Skin of body (tissue), 3 donors: ENCODE measurements at places on chromosomes 7 and 10.

GRCh38 chr10:93589648-93590562 lies 11.1 kb downstream of the RBP4 start:
- no peak for DNase-seq

GRCh38 chr7:92092210-92092609 lies 42.1 kb downstream of the CYP51A1 start:
- DNase-seq, result no peak

DNA sequence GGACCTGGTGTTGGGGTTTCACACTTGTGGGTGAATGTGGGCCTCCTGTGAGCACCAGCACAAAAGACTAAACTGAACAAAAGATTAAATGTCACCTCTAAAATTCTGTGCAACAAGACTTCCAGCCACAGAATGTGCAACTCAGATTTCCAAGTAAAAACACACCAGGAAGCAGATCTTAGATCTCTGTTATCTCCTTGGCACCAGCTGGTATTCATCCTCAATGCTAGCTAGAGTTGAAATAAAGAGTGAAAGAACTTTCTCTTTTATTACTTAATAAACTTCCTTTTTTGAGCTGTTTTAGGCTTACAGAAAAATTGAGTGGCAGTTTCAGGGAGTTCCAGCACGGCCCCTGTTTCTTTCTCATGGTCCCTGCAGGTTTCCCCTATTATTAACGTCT lies 40.2 kb downstream of the EGFR start:
- DNase-seq, result no peak

DNA sequence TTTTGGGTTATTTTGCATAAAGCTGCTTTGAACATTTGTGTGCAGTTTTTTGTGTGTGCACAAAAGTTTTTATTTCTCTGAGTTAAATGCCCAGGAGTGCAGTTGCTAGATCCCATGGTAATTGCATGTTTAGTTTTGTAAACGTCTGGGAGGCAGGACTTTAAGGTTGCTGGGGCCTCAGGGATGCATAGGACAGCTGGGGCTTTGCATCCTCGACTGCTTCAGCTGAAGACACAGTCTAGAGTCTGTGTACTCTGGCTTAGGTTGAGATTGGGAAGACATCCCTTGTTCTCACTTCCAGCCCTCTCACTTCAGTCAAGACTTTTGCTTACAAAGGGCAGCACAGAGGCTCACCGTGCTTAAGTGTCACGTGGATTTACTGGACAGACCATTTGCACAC lies 94.5 kb upstream of the INSYN2A start:
- no peak for DNase-seq

GRCh38 chr10:73983096-73984047 lies 14.5 kb upstream of the VCL start:
- DNase-seq, result no peak

DNA sequence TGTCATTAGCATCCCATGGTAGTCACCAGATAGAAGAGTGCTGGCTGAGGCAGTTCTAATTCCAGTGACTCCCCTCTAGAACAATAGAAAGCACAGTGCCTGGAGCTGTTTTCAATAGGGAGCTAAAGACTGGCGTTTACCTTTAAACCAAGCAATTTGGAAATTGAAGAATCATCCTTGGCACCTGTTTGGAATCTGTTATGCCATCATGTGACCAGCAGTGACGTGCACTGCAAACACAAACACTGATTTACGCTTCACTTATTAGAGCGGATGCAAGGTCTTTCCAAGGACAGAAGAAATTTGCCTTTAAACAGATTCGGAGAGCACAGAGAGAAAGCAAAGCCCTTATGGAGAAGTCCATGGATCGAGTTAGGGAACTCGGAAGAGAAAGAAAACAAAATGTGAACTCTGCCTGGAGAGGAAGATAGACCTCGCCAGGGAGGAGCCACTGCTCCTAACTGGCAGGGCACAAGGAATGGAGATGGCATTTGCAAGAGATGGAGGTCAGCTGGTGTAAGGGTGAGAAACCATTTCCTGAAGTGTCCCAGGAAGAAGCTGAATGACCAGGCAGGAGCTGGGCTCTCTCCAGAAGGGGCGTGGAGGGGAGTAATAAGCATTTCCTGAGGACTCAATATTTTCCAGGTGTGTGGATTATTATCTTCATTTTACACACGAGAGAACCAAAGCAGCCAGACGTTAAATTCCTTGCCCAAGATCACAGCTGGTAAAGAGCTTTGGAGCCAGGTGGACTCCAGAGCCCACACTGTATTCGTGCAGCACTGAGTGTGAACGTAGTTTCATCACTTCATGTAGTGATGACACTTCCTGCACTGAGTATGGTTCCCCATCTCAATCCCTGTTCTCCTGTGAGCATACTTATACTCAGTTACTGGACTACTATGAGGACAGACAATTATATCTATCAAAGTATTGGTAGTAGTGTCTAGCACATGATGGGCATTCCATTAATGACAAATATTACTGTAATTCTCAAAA lies 97.7 kb downstream of the CUBN start:
- DNase-seq, result no peak

GRCh38 chr10:24042884-24043283 lies 166.1 kb upstream of the KIAA1217 start:
- DNase-seq, result no peak

DNA sequence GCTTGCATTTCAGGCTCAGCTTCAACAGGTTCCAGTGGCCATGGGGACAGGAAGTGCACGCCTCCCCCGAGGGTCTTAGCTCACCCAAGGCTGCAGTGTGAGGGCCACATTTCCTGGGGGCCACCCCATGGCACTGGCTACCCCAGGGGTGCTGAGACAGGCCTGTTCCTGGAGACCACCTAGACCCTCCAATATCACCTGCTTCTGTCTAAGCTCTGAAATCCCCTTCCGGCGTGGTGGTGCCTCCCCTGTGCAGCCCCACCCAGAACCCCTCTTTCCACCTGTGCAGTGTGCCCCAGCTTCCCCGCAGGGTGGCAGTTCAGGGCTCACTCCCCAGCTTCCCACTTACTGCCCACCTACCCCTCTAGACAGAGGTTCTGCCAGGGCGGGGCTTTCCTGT lies 83.1 kb downstream of the ADARB2 start:
- no peak for DNase-seq

GRCh38 chr7:33185786-33186185 lies 56.4 kb downstream of the BBS9 start:
- DNase-seq, result peak; percentile 14

DNA sequence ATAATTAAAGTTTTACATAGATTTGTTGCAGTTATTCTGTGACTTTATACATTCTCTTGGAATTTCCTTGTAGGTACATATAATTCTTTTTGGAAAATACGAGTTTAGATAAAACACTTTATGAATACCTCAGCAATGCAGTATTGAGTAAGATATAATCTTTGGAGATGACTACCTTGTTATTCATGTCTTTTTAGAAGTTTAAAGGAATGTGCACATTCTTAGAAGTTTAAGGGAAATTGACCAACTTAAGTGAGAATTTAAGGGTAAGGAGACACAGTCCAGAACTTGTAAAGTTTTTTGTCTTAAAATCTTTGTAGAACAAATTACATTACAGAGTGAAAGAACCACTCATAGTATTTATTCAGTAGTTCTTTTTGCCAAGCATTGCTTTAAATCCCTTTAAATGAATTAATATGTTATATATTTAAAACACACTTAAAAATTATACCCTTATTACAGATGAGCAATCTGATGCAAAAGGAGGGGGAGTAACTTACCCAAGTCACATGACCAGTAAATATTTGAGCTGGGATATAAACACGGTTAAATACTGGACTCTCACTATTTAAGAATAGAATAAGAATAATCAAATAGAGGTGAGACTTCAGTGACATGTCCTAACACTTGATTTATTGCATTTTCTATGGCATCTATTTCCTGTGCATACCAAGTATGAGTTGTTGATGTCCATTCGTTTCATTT lies 139.5 kb upstream of the FERD3L start:
- no peak for DNase-seq

- no peak for DNase-seq
Measured at GRCh38 chr10:122875843-122876466, 3.4 kb downstream of the FAM24B start.

- no peak for DNase-seq
Measured at GRCh38 chr10:10644676-10645385, 372.8 kb upstream of the CELF2 start.

GRCh38 chr7:36739351-36739750 lies 15.1 kb upstream of the AOAH start:
- DNase-seq, result no peak

- no peak for DNase-seq
Measured at GRCh38 chr7:3427957-3428356, 126.9 kb downstream of the SDK1 start.

- DNase-seq, result no peak
Measured at GRCh38 chr7:123024989-123025758, 29.7 kb upstream of the TAS2R16 start.

DNA sequence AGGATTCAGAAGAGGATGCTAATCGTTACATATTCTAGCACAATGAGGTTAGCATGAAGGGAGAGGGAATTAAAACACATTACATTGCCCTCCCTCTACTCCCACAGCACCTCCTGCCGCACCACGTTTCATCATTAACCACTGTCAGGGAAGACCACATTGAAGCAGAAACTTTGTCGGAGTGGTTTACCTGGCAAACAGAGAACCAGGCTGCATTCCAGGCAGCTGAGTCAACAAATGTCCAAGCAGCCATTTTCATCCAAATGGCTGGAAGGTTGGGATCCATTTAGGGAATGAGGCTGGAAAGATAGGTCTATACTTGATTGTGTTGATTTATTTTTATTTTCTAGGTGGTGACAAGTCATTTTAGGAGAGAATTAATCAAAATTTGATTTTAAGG lies 273.6 kb downstream of the DYNC1I1 start:
- DNase-seq, result no peak

GRCh38 chr10:98295401-98295811 lies 27.4 kb upstream of the LOXL4 start:
- no peak for DNase-seq

DNA sequence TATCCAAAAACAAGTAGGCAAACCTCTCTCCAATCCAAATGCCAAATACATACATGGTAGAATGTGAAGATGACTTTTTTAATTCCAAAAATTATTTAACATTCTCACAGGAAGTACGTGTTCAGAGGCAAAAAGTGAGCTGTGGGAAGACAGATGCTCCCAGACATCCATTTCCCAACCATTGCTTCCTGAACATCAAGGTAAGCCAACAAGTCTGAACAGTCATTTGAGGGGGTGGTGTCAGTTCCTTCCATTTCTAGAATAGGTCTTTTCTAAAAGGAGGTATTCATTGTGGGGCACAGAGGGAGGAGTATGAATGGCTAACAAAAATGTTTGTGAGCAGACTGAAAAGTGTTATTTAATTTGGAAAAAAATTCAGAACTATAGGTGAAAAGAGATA lies 49.1 kb downstream of the OSBPL3 start:
- DNase-seq, result no peak

DNA sequence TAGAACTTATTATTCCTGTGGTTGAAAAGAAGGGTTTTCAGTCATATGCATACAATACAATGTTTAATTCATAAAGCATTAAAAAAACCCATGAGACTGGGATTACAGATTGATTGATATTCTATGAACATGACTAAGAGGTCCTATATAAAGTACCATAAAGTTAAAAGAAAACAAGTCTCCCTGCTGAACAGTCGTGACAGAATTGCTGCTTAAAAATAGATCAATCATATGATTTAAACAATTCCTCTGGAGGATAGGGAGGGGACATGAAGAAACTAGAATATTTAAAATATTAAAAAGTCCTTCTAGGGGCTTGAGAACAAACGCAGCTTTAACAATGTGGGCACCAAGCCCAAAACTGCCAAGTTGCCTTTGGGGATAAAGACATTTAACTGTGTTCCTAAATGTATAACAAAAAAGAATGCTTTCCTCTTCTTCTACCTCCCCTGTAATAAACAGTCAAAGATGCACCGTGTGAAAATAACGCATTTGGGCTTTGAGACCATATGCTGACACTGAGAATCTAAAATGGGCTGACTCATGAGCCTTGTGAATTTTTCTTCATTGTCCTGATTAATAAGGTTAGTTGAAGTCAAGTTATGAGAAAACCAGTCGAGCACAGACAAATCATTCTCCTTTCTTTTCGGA lies 25.8 kb downstream of the TWIST1 start:
- no peak for DNase-seq

- no peak for DNase-seq
Measured at GRCh38 chr7:2509298-2509906, 10.2 kb upstream of the LFNG start.

GRCh38 chr7:15489383-15489782 lies 72.4 kb downstream of the AGMO start:
- DNase-seq, result peak; percentile 26

DNA sequence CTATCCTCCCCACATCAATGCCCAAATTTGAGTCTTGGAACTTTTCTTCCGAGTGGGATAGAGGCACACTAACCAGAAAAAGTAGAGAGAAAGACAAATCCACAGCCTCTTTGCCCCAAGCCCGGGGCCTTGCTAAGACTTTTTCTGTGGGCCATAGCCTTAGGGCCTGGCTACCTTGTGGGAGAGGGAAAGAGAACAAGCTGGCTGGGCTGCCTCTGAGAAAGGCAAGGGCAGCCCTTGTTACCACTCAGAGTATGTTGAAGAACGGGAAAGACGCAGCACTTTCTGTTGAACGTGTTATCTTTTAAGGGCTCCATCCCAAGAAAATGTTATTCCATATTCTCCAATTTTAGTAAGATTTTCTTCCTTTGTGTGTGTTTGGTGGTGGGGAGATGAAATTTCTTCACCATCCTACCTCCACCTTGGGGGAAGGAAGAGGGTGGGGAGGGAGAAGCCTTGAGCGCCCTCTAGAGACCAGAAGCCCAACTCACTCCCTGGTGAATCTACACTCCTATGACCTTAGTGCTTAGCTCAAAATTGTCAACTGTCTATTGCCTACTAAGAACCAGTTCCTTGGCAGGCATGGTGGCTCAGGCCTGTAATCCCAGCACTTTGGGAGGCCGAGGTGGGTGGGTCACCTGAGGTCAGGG lies 3.9 kb upstream of the NRF1 start:
- no peak for DNase-seq

DNA sequence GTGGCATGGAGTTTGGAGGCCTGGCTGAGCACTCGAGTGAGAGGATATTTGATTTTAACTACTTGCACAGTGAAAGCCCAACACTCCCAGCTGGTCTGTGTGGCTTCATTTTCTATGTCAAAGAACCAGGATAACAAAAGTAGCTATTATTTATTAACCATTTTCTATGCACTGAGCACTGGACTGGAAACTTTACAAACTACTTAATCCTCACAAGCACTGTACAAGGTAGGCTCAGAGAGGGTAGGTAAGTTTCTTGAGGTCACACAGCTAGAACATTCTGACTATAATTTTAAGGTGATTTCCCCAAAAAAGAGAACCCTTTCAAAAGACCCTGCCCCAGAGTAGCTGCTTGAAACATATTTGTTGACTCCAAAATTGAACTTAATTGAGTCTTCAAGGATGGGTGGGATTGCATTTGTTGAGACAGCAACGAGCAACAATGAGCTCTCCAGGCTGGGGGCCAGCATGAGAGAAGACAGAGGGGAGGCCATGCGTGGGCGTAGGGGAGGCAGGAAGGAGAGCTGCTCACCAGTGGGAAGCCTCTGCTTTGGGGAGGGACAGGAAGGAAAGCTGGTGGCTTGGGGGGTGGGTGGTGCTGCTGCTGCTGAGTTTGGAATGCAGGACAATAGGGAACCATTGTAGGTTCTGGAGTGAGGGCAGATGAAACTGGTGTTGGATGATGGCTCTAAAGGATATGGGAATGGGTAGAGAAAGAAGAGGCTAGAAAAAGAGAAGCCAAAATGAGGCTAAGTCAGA lies 31.5 kb downstream of the FAM241B start:
- no peak for DNase-seq
